ENCODE measurements at places on chromosomes 1 and 21.

GRCh38 chr1:36613721-36614120 lies 131.0 kb upstream of the CSF3R start:
- no peak for DNase-seq

- no peak for DNase-seq
Observed at GRCh38 chr21:38960251-38960650, 154.5 kb downstream of the ETS2 start.

GRCh38 chr1:154813300-154813816 lies 56.7 kb downstream of the KCNN3 start:
- no peak for DNase-seq

DNA sequence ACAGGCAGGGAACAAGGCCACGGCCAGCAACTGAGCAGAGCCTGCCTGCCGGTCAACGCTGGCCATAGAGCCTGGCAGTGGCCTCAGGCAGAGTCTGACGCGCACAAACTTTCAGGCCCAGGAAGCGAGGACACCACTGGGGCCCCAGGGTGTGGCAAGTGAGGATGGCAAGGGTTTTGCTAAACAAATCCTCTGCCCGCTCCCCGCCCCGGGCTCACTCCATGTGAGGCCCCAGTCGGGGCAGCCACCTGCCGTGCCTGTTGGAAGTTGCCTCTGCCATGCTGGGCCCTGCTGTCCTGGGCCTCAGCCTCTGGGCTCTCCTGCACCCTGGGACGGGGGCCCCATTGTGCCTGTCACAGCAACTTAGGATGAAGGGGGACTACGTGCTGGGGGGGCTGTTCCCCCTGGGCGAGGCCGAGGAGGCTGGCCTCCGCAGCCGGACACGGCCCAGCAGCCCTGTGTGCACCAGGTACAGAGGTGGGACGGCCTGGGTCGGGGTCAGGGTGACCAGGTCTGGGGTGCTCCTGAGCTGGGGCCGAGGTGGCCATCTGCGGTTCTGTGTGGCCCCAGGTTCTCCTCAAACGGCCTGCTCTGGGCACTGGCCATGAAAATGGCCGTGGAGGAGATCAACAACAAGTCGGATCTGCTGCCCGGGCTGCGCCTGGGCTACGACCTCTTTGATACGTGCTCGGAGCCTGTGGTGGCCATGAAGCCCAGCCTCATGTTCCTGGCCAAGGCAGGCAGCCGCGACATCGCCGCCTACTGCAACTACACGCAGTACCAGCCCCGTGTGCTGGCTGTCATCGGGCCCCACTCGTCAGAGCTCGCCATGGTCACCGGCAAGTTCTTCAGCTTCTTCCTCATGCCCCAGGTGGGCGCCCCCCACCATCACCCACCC lies at the start of gene TAS1R3:
Gene TAS1R3 (plus strand): TSS at position 213 of the 898 bp plus-strand sequence. CDS start 66 bp downstream, at position 279.
- no peak for DNase-seq

GRCh38 chr1:214899908-214900460 lies 182.6 kb upstream of the KCNK2 start:
- no peak for DNase-seq

GRCh38 chr1:180975551-180975950 lies 47.1 kb downstream of the STX6 start:
- DNase-seq = no peak

DNA sequence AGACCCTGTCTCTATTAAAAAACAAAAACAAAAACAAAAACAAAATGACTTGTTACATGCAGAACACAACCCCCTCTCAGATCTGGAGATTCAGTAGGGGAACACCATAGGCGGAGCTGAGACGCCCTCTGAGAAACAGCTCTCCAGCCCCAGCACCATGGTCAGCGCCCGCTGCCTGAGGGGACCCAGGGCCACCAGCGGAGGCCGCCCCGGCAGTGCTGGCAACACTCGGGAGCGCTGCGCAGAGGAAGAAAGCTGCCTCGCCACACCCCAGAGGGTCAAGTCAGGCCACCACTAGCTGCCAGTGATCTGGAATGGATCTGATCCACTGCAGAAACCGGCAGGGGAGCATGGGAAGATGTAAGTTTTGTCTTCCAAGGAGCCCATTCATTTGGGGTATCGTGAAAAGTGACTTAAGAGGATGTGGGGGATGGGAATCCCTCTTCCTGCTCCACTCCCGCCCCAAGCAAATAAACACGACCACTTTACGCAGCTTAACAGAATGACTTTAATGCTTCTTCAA lies 3.1 kb downstream of the ACTA1 start:
- DNase-seq = peak; percentile 59

GRCh38 chr1:34212673-34213072 lies 36.0 kb downstream of the C1orf94 start:
- DNase-seq = no peak

Measured in adrenal gland (tissue), 19 donors.